Right lung (tissue), 10 donors: ENCODE measurements at places on chromosomes 4 and X. TPM values are rescaled to one million over a fixed set of nuclear protein-coding genes. Genes with fewer than 3 reads are reported as not detected.

DNA sequence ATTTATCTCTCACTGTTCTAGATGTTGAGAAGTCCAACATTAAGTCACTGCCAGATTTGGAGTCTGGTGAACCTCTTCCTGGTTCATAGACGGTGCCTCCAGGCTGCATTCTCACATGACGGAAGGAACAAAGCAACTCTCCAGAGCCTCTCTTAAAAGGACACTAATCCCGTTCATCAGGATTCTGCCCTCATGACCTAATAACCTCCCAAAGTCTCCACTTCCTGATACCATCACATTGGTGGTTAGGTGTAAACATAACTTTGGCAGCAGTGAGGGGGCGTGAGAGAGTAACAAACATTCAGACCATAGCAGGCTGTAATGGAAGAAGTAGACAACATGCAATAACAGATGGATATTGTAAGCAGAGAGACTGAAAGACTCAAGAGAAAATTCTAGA, 388.6 kb downstream of the PDHA2 start:
- DNase-seq: no peak

GRCh38 chrX:12013211-12013618, 125.1 kb upstream of the FRMPD4 start:
- DNase-seq: no peak

DNA sequence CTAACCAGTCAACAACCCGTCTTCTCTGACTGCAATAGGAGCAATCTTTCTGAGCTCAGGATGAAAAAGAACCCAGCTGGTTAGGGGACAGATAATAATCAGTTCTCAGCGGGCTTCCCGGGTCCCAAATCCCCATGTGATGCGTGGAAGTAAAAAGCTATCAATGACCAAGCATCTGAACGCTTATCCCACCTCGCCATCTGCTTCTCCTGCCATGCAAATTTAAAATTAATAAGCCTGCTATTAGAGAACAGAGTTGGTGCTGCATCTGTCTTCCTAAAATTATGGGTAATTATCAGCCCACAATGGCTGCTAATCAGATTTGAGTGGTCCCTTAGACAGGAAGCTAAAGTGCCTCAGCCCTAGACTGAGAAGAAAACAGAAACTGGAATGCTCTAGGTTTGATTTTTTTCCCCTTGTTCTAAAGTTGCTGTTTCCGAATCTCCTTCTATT, 37.5 kb downstream of the AFAP1 start:
- no peak for DNase-seq

- DNase-seq: peak; percentile 21
These were observed 22.8 kb upstream of the CENPVL3 start for GRCh38 chrX:51641421-51642021.

DNA sequence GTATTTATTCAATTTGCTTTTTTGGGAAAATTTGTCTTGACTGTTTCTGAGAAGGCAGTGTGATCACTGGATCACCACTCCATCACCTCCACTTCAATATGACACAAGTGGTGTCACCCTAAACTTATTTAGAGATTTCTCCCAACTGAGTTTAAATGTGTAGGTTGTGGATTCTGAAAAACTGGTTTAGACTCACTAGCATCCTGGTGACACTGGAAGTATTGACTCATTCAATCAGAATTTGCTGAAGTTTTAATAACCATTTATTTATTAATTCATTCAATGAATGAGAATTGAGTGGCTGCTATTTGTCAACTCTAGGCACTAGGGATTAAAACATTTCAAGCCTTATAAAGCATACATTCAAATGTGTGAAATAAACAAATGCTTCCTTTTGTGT, 819.1 kb upstream of the EPHA5 start:
- no peak for DNase-seq

- no peak for DNase-seq
These were observed 40.2 kb downstream of the ATP10D start for GRCh38 chr4:47525154-47525819.

DNA sequence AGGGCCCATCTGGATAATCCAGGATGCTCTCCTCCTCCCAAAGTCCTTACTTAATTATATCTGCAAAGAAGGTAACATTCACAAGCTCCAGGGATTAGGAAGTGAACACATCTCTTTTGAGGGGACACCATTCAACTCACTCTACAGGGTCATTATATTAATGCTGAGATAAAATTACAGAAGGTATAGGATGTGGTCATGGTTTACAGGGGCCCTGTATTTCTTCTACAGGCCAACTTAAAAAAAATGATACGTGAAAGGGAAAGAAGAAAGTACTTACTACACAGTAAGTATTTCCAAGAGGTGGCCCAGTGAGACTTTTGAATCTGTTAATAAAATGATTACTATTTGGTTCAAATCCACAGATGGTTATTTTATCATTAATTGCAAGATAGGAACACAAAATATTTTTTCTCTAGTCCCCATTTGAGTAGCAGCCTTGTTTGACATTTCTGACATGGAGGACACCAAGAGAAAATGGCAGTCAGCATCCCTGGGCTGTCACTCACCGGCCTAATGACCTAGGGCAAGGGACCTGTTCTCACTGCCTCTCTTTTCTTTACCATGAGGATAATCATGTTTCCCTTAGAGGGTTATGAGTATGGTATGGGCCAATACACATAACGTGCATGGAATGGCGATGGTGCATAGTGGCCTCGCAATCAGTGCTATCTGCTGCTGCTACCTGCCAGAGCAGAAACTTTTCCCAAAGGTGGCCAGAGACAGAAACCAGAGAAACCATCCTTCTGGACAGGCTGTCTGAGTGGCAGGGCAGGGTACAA, 140.5 kb downstream of the PTTG2 start:
- no peak for DNase-seq

GRCh38 chr4:169103966-169104412, 93.9 kb upstream of the CBR4 start:
- DNase-seq: no peak

DNA sequence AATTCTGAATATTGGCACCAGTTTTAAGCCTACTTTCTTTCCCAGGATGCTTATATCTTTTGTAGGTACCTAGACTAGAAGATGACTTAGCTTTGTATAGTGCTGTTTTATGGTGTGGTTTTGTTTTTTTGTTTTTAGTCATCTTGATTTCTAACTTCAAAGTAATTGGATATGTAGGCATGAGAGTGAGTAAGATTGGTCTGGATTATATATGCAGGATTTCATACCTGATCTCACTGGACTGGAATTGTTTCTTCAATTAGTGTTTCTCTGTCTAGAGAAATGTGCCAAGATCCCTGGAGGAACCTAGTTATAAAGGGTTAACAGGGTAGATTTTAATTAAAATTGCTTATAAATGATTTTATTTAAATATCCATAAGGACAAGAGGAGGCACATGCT, 23.1 kb downstream of the NAP1L5 start:
- no peak for DNase-seq

DNA sequence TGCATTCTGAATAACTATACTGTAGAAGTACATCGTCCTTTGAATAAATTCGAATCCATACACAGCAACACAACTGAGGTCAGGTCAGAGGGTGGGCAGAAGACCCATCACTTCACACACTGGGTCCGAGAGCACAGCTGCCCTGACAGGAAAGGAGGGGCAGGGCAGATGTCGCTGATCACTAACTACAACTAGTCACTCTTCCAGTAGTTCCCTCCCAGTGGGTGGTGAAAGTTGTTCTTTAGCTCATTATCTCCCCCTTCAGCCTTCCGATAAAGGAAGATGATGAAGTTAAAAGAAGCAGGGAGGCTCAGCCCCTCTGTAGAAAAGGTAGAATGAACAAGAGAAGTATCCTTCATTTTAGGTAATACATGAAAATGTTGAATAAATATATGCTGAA, 278.9 kb downstream of the INPP4B start:
- no peak for DNase-seq

GRCh38 chrX:12239356-12240082, 101.2 kb downstream of the FRMPD4 start:
- DNase-seq: no peak

DNA sequence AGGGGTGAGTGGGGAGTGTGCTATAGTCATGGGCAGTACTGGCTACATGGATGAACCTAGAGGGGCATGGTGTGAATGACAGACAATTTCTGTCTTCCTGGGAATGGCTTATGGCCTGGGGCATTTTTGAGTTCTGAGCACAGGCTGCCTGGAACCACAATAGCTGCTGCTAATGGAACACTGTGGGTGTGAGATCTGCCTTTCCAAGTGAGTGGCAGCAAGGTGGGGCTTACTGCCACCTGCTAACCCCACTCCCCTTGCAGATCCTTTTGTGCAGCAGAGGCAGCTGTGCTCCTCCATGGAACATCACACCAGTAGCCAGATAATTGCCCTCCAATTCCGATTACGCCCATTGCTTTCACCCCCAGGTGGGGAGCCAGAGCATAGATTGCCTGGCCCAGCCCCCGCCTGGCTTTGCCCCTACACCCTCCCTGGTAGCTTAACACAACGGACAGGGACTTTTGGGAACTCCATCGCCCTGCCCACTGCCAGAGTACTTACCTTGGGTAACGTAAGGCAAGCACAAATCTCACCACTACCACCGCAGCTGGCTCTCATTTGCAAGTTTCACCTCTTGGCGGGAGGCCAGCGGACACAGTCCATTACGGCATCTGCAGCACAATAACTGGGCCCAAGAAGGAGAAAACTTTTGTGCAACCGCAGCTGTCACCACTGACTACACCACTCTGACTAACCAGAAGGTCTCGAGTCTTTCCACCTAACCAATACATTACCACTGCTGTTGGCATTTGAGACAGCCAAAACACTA, 421.2 kb upstream of the NWD2 start:
- DNase-seq: no peak

Gene EREG
- 0.34 TPM for polyA plus RNA-seq
